PC-9 (cell line): ENCODE measurements at places on chromosomes 12 and 14.

DNA sequence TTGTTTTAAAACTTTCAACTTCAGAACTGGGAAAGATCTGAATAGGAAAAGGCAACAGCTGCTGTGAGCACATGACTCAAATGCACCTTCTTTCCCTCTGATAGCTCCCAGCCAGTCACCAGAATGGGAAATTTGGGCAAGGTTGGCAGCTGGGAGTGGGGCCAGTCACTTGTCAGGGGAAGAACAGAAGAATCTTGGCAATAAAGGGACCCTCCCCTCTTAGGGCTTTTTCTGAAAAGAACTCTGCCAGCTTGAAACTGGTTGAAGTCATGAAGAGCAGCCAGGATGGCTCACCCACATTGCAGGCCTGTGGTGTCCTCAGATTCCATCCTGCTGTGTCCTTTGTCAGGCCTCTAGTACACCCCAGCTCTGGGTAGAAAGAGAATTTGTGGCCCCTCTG lies 10.3 kb upstream of the RIC8B start:
- DNase-seq, result no peak

DNA sequence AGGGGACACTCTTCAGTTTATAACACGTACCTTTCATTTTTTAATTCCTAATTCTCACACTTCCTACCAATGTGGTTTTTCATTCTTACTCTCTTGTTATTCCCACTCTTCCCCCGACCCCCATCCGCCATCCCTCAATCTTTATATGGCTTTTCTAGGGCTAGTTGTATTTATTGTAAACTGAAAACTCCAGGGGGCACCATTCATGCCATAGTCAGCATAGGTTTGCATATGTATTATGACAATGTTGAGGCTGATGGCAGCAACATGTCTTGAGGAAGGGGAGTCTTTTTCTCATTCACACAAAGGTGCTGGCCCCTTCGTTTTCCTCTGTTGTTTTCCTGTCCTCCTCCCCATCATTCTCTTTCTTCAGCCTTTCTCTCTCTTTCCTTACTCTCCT lies 27.7 kb upstream of the LTA4H start:
- no peak for DNase-seq

GRCh38 chr14:38662781-38663180 lies 406.9 kb upstream of the CLEC14A start:
- DNase-seq, result peak; percentile 35

GRCh38 chr12:1566449-1567135 lies 27.8 kb downstream of the FBXL14 start:
- DNase-seq, result peak; percentile 32

GRCh38 chr14:91861091-91861490 lies 6.2 kb downstream of the TC2N start:
- no peak for DNase-seq

DNA sequence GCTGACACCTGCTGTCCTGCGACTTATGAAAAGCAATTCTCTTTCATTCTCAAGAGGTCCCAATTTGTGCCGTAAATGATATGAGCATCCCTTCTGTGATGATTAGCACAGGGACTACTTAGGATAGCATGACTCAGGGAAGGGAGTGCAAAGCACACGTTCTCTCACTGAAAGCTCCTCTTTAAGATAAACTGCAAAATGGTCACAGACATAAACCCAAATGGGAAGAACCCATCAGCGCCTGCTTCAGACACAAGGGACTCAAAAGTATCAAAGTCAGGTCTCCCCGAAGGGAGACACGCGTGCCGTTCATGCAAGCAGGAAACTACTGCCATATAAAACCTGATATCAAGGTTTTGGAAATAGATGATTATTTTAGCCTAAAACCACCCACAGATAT lies 33.9 kb upstream of the PIWIL1 start:
- no peak for DNase-seq

DNA sequence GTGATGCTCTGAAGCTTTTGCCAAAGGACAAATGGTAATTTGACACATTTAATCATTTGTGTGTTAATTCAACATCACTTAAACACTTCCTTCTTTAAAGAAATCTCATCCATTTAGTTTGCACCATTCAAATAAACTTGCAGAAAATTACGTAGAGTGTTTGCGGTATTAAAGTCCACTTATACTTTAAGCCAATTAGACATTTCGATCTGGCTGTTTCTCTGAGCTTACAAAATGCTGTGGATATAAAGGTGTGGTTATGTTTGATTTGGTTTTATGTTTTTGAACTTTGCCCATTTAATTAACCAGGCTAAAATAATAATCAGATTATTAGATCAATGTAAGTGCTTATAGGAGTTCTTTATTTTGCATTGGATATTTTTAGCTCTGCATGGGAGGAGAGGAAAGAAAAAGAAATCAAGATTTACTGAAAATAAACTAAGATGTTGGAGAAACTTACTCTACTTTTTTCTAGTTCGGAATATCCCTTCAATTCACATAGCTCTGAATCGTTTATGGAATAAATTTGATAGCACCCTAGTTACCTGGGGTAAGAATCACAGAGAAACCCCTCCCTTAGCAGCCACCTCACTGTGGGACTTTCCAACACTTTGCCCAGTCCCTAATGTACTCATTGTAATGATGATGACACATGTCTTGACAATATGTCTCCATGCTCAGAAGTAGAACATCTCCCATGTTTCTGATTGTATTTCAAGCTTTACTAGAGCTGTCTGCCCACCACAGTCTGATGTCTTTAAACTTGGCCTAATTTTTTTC lies 268.0 kb downstream of the BTG1 start:
- no peak for DNase-seq

- no peak for DNase-seq
Measured at GRCh38 chr14:36555998-36556743, 26.2 kb downstream of the NKX2-8 start.

DNA sequence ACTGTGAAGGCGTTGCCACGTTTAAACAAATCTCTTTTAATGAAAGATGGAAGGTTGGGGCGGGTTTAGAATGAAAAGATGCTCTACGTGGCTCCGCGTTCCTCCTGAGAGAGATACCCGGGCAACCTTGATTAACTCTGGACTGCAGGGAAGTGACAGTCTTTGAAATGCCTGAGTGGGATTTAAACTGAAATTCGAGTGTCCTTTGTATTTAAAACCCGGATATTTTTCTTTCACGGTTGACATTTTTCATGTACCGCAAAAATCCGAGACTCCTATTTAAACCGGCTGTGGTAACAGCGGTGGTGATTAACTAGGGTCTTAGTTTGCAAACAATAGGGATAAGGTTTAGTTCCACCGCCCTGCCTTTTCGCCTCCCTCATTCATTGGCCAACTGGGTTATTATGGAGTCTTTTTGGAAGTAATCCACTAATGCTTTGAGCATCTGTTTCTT lies 707 bp downstream of the G2E3 start:
- no peak for DNase-seq

- no peak for DNase-seq
Measured at GRCh38 chr12:107570721-107571120, 114.9 kb upstream of the PWP1 start.

GRCh38 chr12:126950266-126950665 lies 1316.7 kb upstream of the TMEM132C start:
- DNase-seq, result no peak

DNA sequence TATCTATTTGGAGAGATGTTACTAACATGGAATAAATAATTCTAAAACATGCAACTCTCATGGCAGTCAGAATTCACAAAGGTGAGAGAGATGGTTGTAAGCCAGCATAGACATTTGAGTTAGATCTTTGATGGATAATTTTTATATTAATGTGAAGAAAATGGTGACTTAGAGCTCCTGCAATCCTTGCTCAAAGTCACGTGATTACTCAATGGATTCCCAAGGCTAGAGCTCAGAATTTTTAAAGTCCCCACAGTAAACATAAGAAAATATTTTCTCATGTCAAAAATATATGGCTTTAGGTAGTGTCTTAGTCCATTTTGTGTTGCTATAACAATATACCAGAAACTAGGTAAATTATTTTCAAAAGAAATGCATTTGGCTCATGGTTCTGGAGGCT lies 281.5 kb upstream of the PRKD1 start:
- DNase-seq, result no peak

DNA sequence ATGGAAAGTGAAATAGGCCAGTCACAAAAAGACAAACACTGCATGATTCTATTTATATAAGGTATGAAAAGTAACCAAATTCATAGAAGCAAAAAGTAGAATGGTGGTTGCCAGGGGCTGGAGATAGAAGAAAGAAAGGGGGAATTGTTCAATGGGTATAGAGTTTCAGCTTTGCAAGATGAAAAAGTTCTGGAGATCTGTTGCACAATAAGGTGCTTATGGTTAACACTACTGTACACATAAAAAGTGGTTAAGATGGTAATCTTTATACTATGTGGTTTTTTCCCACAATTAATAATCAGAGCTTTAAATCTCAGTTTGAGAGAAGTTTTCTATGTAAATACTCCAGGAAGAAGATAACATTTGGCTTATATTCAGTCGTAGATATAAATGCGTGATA lies 73.4 kb downstream of the SLC38A4 start:
- DNase-seq, result no peak

DNA sequence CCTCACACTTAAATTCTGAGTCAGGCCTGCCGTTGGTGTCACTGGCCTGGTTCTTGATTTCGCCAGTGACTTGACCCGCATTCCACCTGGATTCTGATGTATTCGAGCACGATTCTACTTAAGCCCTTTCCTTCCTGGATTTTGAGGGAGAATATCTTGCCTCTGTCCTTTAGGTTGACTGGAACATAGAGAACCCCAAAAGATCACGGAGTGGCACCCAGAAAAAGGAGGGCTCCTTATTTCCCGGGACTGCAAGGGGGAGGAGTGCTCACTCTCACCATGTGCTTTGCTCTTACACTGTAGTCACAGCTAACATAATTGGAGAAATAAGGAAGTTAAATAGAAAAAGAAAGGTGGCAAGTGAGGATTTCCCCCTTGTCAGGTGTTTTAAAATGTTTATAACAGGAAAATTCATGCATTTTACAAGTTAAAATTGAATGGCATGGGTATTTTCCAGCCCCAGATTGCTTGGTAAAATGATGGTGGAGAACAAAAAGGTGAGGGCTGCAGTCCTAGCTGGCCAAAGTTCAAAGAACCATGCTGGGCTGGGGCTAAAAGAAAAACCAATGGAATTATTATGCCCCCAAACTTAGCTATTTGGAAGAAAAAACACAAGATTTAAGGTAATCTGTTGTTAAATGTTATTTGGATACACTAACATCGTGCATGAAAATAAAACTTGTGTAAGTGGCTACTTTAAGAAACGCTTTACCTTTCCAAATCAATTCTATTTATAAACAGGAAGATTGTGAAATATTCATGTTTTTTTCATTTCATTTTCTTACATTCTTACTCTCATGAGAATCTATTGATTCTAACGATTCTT lies 8.9 kb downstream of the FOXA1 start:
- DNase-seq, result no peak

DNA sequence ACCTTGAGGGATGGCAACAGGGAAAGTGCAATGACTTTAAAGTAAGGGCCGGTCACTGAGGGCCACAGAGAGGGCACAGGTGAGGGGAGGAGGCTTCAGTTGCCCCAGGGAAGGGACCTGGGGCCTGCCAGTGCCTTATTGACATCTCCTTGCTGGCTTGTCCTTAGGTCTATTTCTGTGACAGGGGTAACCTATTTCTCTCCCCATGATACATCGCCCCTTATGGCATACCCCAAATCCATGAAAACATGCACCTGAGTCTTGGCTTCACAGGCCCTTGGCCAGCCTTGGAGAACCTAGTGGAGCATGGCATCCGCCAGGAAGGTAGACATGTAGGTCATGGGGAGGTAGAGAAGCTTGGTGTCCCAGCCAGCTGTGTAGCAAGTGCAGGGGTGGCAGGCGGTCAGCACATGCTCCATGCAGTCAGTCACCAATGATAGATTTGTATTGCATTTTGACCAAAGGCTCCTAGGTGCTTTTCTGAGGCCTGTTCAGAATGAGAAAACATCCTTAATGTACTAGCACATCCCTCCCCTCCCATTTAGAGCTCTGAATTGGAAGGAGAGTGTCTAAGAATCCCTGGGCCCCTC lies 23.6 kb upstream of the RDH16 start:
- DNase-seq, result no peak

DNA sequence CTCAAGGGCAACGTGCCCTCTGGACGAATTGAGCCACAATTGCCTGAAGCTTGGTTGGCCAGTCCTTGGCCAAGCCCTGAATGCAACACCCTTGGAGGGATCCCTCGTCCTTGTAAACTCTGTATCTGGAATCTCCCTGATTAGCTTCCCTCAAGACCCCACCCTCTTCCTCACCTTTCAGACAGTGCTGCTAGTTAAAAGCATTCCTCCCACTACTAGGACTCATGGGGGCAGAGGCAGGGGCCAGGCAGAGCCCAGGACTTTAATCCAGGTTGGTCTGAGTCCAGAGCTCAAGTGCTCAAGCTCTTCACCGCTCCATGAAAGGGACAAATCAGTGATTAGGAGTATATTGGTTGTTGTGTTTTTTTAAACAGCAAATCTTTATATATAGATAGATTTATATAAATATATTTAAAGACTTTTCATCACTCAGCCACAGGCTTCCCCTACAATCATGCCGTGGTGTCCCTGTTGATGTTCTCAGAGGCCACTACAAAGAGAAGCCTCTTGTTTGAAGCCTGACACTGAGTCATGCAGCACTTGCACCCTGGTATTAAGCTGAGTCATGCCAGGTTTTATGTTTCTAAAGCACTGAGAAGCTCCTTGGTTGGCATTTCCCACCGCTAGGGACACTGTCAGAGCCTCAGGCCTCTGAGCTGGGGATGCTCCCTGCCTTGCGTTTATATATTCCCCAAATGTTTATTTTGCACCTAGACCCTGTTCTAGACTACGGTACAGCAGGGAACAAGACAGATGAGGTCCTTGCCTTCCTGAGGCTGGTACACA lies 53.8 kb upstream of the GSC start:
- no peak for DNase-seq

DNA sequence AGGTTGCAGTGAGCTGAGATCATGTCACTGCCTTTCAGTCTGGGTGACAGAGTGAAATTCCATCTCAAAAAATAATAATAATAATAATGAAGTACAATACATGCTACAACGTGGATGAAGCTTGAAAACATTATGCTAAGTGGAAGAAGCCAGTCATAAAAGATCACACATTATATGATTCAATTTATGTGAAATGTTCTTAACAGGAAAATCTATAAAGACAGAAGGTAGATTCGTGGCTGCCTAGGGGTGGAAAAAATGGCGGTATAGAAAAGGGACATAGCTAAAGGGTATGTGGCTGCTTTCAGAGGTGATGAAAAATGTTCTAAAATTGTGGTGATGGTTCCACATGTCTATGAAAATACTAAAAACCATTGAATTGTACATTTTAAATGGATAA lies 41.0 kb upstream of the AMIGO2 start:
- DNase-seq, result no peak

- DNase-seq, result peak; percentile 36
Measured at GRCh38 chr14:63770187-63770807, 42.4 kb upstream of the SGPP1 start.
